ENCODE measurements at places on chromosomes 1 and 21.

- DNase-seq = no peak
Measured at GRCh38 chr1:67214420-67215174, 48.3 kb downstream of the IL23R start.

DNA sequence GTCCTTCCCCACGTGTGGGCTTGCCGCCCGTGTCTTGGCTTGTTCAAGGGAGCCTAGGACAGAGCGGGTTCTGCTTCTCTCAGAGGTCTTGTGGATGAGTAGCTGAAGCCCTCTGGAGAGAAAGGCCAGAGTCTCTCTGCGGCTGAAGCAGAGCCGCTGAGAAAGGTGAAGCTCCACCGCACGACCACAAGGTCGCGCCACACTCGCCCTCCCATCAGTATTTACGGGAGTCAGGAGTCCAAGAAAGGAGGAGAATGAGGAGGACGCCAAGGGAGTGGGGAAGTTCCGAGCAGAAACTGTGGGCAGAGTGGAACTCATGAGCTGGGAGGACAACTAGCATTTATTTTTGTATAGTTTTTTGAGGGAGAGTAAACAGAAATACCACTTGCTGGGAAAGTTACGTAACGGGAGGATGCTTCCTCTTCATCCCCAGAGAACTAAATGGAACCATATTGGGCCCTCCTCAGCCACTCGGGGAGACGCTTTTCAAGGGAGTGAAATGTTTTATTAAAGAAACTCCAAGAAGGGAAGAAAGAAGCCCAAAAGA, 51.6 kb upstream of the HAO2 start:
- no peak for DNase-seq

GRCh38 chr1:231162297-231162969, 575 bp downstream of the TRIM67 start:
- no peak for DNase-seq

- DNase-seq = peak; percentile 7
Measured at GRCh38 chr1:32538887-32539583, at the start of gene ZBTB8A. Gene ZBTB8A (plus strand): TSS chr1:32539427. CDS start chr1:32592932, 53,505 bp downstream.

DNA sequence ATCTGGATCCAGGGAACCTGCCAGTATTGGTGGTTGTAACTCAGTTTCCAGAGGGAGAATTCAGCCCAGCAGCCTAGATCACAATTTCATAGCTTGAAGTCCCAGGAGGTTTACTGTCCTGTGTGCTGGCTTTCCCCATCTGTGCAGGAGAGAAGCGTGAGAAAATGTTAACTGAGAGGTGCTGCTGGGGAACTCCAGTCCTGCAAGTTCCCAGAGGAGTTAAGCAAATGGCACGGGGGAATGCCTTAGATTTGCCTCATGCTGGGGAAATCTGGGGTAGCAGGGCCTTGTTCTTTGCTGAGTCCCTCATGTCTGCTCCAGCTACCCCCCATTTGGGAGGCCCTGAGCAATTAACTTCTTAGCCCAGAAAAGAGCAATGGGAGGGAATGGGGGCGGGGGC, 25.1 kb upstream of the SLAMF6 start:
- no peak for DNase-seq

DNA sequence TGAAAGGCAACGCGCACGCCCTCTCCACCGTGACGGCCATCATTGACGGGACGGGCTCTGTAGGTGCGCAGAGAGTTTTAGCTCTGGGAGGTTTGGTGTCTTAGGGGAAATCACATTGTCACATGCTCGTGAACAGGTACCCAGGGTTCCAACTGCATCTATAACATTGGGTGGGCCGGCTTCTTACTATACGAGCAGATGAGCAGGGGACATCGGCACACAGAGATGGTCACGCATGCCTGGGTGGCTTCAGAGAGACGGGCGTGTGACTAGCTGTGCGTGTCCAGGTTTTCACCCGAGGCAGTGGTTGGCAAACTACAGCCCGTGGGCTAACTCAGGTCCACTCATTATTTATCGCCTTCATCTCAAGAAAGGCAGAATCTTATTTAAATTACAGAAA, 54.7 kb downstream of the SLC37A1 start:
- DNase-seq = no peak

DNA sequence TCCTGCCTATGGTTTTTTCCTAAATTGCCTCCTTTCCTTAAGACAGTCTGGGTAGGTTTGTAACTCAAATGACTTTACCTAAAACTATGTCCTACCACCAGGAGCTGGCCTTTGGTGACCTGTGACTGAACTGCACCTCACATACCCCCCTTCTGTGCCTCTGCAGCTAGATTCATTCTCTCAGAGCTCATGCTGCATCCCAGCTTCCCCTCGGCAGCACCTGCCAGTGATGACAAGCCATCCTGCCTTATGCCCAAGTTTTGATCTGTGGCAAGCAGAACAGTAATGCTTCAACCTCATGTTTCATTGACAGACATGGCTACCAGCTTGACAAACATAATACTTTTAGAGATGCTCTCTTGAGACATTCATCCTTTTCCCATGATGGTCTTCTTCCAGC, 141.9 kb downstream of the TSEN15 start:
- DNase-seq = no peak

DNA sequence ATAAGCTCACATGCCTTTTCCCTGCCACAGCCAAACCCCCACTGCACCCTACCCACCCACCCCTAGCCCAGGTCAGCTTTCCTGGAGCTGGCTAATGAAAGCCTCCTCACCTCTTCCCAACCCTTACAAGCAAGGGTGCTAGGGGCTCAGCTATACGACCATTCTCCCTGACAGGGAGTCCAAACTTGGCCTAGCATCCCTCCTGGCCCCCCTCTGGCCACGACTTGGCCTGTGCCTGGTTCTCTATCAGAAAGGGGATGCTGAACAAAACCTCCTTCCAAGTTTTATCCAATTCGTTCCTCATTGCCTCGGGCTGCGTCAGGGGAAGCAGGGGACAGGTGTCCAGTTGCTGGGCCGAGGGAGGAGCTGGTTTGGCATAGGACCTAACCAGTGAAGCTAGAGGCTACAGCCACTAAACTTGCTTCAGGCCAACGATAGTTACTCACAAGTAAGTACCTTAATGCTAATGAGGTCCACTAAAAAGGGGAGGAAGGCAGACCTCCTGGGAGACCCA, 8.6 kb downstream of the TMEM81 start:
- no peak for DNase-seq

- no peak for DNase-seq
Measured at GRCh38 chr1:67142931-67143330, 8.2 kb upstream of the C1orf141 start.

GRCh38 chr21:31234936-31235335, 109.1 kb downstream of the TIAM1 start:
- no peak for DNase-seq

- DNase-seq = no peak
Measured at GRCh38 chr1:61486783-61487536, 238.0 kb downstream of the TM2D1 start.

DNA sequence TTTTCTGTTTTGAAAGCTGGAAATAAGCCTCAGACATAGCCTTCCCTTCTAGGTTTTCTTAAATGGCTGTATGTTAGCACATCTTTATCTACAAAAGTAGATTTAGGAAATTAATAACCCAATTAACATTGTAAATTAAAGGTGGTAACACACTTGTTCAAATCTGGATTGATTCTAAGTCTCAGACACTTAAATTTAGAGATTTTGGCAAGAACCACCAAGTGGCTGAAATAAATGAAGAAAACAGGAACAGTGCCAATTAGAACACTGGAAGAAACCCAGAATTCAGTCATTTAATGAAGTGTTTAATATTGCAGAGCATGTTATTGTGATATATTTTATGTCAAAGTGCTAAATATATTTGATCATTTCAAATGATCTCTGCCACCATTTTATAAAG, 628.2 kb downstream of the USP25 start:
- DNase-seq = no peak

DNA sequence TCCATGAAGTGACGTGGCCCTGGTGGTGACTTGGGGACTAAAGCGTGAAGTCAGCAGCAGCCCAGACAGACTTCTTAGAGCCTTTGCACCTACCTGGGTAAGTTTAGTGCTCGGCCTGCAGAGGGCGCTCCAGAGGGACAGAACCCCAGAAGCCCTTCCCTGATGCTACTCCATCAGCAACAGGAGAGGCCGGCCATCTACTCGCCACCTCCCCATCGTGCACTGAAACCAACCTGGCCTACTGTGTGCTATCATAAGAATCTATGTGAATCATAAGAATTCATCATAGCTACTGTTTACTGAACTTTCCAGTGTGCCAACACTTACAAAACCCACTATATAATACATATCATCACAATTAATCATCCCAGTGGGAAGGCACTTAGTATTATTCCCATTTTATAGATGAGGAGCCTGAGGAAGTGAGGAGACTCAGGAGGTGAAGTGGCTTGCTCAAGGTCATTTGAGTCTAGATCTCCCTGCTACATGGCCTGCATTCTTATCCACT, 7.9 kb upstream of the EDN2 start:
- DNase-seq = peak; percentile 35

- DNase-seq = no peak
Measured at GRCh38 chr1:1183833-1184775, 10.4 kb downstream of the TTLL10 start.

DNA sequence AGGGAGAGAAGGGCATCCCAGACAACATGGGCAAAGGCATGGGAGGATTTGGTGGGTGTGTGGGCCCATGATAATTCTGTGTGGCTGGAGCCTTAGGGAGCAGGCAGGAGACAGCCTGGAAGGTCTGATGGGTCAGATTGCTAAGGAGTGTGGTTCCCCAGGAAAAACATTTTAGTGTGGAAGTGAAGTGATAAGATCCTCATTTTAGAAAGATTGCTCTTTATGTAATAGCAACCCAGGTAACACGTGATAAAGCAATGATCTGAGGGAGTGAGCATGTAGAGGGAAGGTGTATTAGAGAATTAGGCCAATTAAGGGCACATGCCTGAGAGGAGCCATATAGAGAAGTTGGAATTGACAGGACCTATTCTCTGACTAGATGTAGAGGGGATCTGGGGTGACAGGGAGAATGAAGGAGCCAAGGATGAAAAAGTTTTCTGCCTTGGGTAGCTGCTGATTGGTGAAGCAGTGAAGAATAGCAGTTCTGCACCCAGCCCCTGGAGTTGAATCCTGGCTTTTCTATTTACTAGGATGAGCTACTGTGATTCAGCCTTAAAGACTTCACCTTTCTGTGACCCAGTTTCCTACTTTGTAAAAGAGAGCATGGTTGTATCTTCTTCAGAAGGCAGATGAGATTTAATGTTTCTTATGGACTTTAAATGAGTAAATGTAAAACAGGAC, 18.7 kb upstream of the SLAMF6 start:
- DNase-seq = no peak

DNA sequence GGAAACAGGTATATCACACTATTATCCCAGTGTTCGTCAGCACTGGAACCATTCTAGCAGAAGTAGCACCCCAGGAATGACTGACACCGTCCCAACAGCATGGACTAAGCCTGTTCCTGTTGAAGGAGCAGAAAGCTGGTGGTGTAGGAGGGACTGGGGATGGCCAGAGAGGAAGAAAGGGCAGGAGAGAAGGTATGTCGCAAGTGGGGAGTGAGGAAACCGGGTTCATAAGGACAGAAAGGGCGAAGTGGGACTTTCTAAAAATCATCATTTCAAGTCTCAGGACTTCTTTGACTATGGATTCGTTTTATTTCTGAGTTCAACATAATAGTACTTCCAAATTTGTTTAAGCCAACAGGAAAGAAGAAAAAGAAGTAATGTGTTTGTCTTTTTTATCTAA, 19.7 kb upstream of the MX1 start:
- DNase-seq = no peak

- DNase-seq = no peak
Measured at GRCh38 chr1:234276151-234276788, 97.0 kb upstream of the COA6 start.

GRCh38 chr1:184622136-184622823, 132.4 kb downstream of the EDEM3 start:
- no peak for DNase-seq

GRCh38 chr21:15210235-15210678, 145.5 kb upstream of the NRIP1 start:
- no peak for DNase-seq

DNA sequence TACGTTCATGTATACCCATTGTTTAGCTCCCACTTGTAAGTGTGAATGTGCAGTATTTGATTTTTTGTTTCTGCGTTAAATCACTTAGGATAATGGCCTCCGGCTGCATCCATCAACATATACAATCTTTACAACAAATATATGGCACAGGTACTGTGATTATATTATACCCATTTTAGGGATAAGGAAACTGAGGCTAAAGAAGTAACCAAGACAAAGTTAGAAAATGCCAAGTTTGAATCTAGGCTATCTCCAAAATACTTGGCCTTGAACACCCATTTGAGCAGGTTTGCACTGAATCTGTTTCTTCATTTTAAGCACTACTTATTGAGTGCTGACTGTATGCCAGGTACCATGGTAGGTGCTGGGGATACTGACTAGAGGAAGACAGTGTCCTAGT, 149.6 kb downstream of the PBX1 start:
- DNase-seq = no peak

DNA sequence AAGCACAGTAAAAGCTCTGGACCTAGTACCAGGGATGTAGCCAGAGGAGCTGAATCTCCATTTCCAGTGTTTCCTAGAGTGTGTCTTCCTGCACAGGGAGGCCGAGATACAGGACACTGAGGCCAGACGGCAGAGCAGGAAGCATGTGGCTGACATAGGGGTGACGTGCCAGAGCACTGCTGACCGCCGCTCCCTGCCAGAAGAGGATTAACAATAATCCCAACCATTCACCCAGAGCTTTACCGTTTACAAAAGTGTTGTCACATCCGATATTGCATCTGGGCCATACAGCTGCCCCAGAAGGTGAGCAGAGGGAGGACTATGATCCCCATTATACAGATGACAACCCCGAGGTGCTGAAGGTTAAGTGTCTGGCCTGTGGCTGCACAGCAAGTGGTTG, 5.8 kb upstream of the CLDN19 start:
- DNase-seq = no peak

DNA sequence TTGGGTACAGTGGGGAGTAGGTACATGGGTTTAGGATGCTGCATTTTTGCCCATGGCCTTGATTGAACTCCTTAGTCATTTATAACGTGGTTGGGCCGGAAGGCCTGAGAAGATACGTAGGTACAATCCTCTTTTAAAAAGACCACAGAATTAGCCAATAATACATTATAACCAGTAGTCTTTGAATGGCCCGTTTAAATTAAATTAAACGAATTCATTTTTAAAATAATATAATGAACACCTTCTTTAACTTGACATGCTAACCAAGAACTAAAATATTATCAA, 20.1 kb upstream of the ADAR start:
- no peak for DNase-seq

- peak; percentile 33 for DNase-seq
Measured at GRCh38 chr1:234125283-234125682, 220.8 kb downstream of the SLC35F3 start.

DNA sequence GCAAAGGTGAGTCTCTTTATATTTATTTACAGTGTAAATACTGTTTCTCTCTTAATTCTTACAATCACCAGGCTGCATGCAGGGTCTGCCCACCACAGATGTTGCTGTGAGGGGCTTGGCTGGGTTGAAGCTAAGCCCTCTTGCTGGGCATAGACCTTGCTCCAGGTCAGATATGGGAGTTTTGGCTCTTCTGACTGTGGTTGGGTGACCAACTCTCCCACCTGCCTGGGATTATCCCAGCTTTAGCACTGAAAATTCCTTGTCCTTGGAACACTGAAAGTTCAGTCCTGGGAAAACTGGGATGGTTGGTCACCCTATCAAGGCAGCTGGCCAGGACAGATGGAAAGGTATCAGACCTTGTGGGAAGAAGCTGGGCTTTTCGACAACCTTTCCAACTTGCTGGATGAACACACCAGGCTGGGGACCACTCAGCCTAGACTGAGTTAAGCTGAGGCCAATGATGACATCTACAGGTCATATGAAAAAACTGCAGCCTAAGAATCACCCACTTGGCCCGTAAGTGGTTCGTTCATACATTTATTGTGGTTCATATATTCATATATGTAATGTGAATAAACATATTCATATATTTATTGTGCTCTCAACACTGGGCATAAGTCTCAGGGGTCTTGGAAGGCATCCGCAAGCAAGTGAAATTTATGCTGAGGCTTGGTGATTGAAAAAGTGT, 26.6 kb upstream of the HPDL start:
- DNase-seq = peak; percentile 12
